T-helper 22 cell (primary cell): ENCODE measurements at places on chromosomes 3 and 15.

DNA sequence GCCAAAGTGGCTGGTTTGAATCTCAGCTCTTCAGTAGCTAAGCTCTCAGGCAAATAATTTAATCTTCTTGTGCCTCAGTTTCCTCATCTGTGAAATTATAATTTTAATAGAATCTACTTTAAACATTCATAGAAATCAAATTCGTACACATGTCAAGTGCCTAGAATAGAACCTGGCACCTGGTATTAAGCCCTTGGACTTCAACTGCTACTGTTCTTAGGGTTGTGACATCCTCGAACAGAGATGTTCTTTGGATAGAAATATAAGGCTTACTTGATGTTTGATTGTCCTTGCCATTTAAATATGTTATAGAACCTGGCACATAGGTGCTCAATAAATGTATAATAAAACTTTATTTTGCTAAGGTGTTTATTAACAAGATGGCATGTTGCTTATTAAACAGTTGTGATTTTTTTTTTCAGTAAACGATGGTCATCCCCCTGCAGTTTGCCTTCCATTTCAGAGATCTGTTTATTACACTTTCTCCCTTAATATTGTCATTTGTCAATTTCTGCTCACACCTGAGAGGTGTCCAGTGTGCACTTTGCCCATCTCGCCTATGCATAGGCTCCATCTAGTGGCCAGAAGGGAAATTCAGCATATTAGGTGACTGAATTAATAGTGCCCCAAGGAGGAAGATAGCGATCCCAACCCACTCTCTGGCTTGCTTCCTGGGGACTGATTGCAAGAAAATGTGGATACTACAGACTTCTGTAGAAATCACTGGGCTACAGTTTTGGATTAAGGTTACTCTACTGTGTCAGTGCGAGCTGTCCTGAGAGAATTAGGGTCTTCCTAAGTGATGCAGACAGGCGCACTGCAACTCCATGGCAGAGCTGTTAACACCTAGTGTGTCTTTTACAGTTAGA, 10.7 kb downstream of the IGF1R start:
- DNase-seq = no peak

DNA sequence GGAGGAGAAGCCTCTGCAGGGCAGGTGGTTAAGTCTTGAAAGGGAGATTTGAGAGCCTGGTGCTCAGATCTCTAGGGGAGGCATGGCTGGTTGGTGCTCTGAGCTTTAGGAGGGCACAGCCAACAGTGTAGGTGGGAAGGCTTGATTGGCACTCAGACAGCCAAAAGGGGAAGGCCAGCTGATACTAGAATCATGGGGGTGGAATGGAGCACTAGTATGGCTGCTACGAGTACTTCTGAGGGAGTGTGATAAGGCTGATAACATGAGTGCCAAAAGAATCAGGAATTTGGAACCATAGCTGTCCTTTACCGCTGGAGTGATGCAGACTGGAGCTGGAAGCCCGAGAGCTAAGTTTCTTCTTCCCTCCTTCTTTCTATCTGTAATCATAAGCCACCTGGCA, 184.6 kb upstream of the TBC1D5 start:
- no peak for DNase-seq

DNA sequence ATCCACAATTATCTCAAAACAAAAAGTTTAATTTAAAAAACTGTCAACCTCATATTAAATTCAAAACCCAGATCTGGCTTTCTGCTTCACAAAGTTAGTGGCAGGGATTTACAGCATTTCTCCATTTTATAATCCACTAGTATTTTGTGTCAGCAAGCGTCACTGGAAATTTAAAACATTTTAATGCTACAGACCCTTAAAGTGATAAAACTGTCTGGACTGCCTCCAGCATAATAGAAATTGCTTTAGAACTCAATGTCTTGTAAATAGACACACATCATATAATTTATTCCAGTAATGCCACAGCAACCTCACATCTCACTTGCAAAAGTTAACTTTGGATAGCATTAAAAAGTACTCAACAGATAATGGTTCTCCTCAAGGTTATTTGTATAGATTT, 116.1 kb downstream of the ULK4 start:
- no peak for DNase-seq

DNA sequence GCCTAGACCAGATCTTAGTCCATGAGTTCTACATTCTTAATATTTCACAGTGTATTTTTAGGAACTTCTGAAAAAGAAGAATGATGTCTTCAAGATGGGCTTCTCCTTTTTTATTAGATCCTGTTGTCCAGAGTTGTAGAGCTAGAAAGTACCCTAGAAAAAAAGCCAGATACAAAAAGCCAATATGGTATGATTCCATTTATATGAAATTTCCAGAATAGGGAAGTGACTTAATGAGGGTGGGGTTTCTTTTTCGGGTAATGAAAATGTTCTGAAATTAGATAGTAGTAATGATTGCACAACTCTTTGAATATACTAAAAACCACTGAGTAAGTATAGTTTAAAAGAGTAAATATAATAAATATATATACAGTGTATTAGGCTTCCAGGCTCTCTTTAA, 116.9 kb downstream of the NFKBIZ start:
- DNase-seq = no peak

- no peak for DNase-seq
Observed at GRCh38 chr3:4684117-4684516, 191.0 kb downstream of the ITPR1 start.

GRCh38 chr3:184117636-184118035, 17.5 kb upstream of the EIF2B5 start:
- no peak for DNase-seq

GRCh38 chr3:38627956-38628355, 21.5 kb downstream of the SCN5A start:
- DNase-seq = no peak

- DNase-seq = no peak
Observed at GRCh38 chr3:52084954-52085680, 28.7 kb upstream of the DUSP7 start.

- no peak for DNase-seq
Observed at GRCh38 chr15:101050623-101051290, 131.6 kb downstream of the LRRK1 start.

DNA sequence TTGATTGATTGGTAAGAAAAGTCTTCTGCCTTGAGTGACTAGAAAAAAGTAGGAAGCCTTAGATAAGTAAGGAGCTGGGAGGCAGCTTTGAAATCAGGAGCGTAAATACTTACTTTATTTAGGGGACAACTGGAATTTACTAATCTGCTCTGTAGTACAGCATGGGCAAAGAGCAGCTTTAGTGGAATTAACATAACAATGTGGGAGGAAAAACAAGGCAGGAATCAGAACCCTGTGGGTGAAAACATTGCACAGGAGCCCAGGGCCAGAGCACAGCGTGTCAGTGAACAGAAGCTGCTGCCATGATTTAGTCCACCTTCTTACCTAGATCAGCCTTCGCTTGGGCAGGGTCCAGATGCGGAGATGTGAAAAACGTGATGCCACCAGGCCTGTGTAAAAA, 14.6 kb downstream of the FMN1 start:
- DNase-seq = no peak

DNA sequence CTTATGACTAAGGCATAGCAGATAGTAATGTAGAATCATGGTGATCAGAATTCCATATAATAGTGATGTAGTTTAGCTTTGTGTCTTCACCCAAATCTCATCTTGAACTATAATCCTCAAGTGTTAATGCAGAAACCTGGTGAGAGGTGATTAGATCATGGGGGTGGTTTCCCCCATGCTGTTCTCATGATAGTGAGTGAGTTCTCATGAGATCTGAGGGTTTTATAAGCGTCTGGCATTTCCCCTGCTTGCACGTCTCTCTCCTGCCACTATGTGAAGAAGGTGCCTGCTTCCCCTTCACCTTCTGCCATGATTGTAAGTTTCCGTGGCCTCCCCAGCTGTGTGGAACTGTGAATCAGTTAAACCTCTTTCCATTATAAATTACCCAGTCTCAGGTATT, 138.7 kb upstream of the CBLB start:
- no peak for DNase-seq

- DNase-seq = no peak
Observed at GRCh38 chr3:101972430-101973162, 123.3 kb downstream of the NFKBIZ start.

DNA sequence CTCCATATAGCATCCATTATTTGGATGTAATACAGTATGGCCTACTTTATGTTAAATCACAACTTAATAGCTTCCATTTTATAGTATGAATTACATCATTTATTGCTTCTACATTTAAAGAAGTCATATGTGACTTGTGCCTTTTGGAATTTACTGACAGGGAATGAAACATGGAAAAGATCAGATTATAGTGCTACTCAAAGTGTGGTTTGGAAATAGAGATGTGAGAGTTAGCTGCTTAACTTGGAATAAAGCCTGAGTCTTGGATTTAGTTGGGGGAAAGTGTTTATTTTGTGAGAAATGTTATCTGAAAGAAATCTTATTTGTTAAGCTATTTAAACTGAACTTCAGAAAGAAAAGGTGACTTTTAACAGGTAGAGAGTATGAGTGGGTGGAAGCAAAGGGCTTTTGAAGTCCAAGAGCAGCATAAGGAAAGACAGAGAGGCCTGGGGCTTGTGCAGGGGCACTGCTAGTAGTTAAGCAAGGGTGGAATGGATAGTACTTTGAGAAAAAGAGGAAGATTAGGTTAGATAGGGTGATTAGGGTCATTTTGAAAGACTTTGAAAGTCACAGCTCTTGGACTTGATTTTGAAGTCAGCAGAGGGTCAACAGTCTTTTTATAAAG, 60.5 kb downstream of the SLMAP start:
- DNase-seq = no peak

DNA sequence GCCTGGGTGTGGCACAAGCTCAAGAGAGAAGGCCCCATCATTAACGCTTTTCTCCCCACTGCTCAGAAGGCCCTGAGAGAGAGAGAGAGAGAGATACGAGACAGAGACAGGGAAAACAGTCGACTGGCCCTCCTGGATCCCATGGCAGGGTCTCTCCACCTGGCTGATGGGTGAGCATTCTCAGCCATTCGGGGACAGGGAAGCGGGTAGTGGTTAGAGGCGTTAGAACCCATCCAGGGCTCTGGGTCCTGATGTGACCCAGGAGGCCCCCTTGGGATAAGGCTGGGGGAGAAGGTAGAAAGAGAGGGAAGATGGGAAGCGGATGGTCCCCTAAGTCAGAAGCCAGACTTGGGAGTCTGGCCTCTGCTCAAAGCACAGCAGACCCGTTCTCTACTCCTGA, 7.9 kb downstream of the TGM5 start:
- no peak for DNase-seq

DNA sequence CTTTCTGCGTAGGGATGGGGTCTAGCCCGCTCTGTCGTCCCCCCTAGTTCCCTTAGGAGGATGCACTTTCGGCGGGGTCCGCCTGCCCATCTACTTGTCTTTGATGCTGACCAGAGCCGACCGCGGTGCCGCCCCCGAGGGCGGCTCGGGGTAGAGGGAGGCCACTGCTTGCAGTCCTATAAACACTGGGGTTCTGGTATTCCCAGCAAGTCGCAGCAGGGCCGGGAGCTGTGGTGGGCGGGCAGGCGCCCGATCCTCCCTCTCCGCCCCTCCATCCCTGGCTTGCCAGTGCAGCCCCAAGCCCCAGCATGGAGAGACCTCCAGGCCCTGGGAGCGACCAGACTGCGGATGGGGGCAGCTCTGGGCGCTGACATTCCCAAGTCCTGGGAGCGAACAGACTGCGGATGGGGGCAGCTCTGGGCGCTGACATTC, 830 bp downstream of the SEMA4B start:
- no peak for DNase-seq

GRCh38 chr3:15743587-15744009, 54.2 kb downstream of the ANKRD28 start:
- no peak for DNase-seq

GRCh38 chr3:143991713-143992112, 20.1 kb downstream of the DIPK2A start:
- no peak for DNase-seq

- no peak for DNase-seq
Observed at GRCh38 chr3:98617841-98618240, 24.4 kb upstream of the CPOX start.

DNA sequence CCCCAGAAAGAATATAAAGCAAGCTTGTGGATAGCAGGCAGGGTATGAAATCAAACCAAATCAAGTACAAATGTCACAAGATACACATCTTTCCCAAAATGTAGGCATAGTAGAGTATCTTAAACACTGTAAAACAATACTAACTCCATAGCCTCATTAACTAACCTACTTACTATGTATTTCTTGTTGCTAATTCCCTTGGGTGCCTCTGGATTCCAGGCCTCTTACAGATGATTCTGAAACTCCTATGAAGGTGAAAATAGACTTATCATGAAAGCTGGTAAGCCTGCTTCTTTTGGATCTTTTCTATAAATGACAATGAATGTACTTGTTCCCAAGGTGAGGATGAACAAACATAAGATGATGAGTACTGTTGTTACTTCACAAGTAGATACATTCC, 93.8 kb downstream of the FRMD5 start:
- no peak for DNase-seq

DNA sequence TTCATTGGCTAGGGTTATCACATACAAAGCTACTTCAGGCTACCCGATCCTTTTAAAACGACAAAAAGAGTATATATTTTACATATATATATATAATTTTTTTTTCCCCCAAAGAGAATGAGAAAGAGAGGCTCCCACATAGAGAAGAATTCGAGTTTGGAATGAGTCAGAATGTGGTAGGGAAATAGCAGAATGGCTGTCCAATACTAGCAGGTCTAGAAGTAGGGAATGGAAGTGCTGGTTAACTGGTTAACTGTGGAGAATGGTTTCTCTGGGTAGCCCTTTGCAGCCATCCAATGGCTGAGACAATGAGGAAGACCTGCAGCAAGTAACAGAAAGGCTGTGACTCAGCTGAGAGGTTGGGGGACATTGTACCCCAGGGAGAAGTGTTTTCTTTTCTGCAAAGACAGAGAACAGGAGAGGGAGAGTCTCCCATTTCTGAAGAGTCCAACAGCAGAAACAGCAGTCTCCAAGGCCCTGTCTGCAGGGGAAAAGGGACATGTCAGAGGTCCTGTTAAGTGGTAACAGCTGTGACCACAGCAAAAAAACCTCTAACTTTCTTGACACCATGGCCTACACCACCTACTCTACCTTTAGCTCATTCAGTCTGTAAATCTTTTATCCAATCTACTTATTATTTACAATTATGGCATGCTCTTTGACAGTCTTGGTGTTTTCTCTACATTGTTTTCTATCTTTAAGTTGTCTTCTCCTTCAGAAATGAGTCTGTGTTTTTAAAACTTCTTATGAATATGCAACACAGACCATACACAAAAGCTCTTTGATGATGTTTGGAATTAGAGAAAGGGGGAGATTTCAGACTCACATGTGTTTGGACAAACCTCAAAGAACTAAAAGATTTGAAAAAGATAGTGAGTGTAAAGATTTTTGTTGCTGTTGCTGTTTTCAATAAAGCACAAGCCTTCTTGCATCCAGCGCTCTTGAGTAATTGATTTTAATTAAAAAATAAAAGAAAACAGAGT, 116.1 kb upstream of the SLC7A14 start:
- no peak for DNase-seq
